ENCODE measurements at places on chromosomes 5 and 9. TPM values are rescaled to one million over a fixed set of nuclear protein-coding genes. Genes with fewer than 3 reads are reported as not detected.

The PCDHGB3 gene
- 3.5 TPM for total RNA-seq

The GIN1 gene
- 4.1 TPM for total RNA-seq

The FOXD4L5 gene
- total RNA-seq, result 0.08 TPM

The INSL6 gene
- not detected for total RNA-seq

The NIPBL gene
- 33.7 TPM for total RNA-seq

The FOXE1 gene
- not detected for total RNA-seq

The RNF145 gene
- total RNA-seq, result 37.7 TPM

The ACOT12 gene
- not detected for total RNA-seq

The PDE6A gene
- not detected for total RNA-seq

The C5orf63 gene
- total RNA-seq, result 0.47 TPM

The PCDHA13 gene
- total RNA-seq, result 0.59 TPM

The DEPDC1B gene
- 0.70 TPM for total RNA-seq

The SH3GL2 gene
- total RNA-seq, result not detected

The LCN6 gene
- not detected for total RNA-seq

The TPM2 gene
- total RNA-seq, result 1,197 TPM

The CAMK4 gene
- 1.7 TPM for total RNA-seq

The CTXN3 gene
- total RNA-seq, result not detected

The KIAA0825 gene
- total RNA-seq, result 1.4 TPM

The CDH18 gene
- 2.0 TPM for total RNA-seq

The CMBL gene
- 21.6 TPM for total RNA-seq

The PIP5K1B gene
- total RNA-seq, result not detected
